Tibial nerve (tissue), 4 donors: ENCODE measurements at places on chromosomes 6 and 20.

- peak; percentile 65 for DNase-seq
These were observed 100.3 kb downstream of the GMPR start for GRCh38 chr6:16338577-16339264.

DNA sequence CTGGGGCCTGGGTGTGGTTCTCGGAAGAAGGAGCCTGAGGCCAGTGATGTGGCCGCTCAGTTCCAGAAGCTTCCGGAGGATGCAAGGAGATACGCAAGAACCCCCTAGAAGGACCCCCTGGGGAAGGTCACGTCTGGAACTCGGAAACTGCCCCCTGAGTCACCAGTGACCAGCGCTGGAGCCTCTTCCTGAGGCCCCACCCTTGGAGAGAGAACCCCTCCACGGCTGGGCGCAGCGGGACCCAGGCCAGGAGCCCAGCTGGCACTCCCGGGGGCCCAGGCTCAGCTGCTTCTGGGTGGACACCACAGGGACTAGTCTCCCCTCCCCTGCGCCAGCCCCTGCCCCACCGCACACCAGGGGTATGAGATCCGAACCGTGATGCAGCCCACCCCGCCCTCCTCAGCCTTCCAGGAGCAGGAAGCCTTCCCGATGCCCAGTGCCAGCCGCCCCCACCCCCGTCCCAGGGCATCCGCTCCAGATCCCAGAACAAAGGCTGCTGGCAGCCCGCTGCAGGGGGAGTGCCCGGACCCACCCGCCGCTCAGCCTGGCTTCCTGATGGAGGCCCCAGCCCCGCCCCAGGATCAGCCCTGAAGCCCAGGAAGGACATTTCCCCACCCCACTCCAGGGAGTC lies 7.5 kb downstream of the LAMA5 start:
- no peak for DNase-seq

DNA sequence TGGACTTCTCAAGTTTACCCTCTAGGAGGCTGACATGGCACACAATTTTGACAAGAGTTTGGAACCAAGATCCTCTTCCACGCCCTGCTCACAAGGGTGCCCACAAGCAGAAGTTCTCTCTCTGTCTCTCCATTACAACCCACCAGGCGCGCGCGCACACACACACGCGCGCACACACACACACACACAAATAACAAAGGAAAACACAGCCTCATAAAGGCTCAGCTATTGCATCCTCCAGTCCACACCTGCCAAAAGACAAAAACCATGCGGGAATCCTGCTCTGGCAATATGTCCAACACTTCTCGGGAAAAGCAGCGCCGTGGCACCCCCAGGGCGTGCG lies 870 bp downstream of the PAK5 start:
- DNase-seq, result no peak

GRCh38 chr6:28203201-28203600 lies 21.9 kb upstream of the ZSCAN9 start:
- DNase-seq, result no peak

GRCh38 chr6:42047790-42048405 lies 2.4 kb upstream of the TAF8 start:
- DNase-seq, result no peak

DNA sequence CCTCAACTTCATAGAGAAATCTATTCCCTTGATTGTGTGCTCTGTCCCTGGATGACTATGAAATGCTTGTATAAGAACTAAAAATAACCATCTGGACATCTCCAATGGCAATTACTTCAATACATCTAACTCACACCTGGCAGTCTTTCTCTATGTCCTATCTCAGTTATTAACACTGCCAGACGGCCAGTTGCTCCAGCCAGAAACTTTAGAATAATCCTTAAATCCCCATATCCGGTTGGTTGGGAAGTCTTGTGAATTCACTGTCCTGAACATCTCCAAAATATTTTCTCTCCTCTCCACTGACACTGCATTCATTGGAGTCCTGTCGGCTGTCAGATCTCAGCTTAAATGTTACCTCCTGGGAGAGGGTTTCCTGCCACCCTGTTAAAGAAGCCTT lies 12.2 kb upstream of the LAMA2 start:
- no peak for DNase-seq

DNA sequence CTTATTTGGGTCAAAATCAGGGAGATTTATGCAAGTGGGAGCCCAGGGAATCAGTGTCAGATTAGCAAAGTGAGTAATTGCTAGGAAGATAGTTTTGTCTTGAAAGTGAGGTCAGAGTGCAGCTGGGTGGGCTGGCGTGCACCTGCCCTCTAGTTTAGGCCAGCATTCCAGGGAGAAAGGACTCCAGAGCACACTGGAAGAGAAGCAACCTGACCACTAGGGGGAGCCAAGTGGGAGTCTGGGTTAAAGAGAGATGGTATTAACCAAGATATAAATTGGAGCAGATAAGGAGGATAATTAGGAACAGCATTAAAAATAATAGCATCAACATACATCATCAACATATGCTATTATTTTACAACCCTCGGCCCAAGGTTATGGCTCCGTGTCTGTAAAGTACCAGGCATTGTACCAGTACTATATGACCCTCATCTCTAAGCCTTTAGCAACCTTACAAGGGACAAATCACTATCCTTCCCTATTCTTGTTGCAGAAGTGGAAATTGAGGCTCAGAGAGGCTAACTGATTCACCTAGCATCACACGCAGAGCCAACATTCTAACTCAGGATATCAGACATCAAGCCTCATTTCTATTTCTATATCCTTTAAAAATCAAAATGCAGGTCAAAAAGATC lies 57.8 kb downstream of the SLC2A10 start:
- no peak for DNase-seq

DNA sequence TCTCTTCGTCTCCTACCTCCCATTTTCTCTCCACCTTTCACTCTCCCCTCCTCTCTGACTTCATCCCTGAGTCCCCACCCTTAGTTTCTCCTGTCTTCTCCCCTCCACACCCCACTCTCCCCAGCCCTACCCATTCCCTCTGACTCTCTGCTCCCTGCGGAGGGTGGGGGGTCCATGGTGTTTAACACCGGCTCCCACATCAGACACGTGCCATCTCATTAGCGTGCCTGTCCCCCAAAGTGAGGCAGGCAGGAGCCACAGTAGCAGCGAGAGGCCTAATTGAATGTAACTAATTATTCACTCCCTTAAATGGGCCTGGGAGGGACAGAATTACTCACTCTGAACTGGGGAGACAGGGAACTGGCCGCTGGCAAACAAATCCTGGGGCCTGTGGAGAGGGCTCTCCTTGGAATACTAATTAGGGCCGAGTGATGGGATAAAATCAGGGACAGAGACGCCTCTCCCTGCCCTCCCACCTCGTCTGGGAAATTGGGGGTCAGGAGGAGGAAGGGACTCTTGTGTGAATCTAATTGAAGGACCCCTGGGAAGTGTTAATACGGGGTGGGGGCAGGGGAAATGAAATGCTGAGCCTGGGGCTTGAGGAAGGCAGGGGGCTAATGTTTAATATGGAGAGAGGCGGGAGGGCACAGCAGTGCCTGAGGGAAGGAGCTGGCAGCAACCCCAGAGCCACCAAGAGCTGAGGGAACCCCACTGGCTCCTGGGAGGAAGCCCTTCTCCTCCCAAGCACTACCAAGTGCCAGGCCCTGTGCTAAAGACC lies 17.9 kb downstream of the CD40 start:
- no peak for DNase-seq

GRCh38 chr6:27280064-27280539 lies 32.0 kb downstream of the POM121L2 start:
- DNase-seq, result no peak

- no peak for DNase-seq
These were observed 77.1 kb upstream of the CDYL start for GRCh38 chr6:4698901-4699659.

DNA sequence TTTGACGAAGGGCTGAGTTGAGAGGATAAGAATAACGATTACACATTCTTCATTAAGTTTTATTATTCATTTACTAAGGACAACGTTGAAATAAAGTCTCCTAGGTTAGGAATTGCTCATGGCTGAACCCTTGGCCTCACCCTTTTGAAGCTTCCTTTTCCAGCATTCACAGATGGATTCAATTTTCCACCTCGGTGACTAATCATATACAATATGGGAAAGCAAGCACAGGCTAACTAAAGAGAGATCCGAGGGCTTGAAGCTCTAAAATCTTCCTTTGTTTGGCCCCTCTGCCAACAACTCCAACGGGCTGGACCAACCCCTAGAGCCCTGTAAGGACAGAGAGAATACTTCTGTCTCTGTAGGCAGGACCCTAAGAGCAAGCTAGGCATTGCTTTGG lies 159.5 kb downstream of the SOD2 start:
- no peak for DNase-seq

DNA sequence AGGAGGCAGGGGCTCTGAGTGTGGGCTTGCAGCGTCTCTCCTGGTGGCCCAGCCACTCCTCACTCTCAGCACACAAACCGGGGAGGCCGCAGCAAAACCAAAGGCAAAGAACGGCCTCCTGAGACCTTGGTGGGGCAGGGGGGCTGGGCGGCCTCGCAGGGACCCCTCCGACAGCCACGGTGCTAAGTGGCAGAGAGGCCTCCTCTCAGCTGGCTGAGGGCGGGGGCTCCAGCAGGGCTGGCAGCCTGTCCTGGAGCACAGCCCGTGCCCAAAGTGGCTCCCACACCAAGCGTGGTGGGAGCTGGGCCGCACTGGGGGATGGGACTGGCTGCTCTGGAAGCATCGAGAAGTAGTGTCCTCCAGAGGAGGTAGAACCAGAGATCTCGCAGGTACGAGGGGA lies 334.4 kb downstream of the QKI start:
- DNase-seq, result no peak

DNA sequence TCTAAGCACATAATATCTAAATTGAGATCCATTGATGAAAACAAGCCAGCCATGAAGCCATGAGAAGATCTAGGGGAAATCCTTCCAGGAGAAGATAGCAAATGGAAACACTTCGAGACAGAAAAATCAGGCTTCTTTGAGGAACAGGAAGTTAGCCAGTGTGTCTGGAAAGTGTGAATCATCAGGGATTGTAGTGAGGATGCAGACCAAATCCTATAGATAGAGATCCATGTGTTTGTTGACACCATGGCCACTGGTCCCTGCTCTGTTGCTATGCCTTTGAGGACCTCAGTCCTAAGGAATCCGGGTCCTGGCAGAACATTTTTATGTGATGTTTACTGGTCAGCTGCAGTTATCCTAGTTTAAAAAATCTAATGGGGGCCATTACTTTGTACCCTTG lies 6.6 kb upstream of the ELOVL2 start:
- DNase-seq, result no peak

DNA sequence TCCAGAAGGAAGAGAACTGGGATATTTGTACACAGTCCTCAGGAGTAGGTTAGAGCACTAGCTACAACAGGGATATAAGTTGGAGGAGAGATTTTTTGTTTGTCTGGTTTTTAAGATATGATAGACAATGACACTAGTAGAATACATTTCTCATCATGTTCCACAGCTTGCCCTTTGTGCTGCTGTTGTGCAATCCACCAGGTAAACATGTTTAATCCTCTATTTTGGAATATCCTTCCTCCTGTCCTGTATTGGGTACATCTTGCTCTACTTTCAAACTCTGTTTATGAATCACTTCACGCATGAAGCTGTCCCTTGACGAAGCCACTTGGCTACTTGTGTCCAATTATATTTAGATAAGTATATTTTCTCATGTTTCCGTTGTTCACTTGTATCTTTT lies 153.6 kb upstream of the TENT5A start:
- DNase-seq, result no peak

- DNase-seq, result no peak
These were observed 31.0 kb downstream of the TIAM2 start for GRCh38 chr6:155026022-155026705.

DNA sequence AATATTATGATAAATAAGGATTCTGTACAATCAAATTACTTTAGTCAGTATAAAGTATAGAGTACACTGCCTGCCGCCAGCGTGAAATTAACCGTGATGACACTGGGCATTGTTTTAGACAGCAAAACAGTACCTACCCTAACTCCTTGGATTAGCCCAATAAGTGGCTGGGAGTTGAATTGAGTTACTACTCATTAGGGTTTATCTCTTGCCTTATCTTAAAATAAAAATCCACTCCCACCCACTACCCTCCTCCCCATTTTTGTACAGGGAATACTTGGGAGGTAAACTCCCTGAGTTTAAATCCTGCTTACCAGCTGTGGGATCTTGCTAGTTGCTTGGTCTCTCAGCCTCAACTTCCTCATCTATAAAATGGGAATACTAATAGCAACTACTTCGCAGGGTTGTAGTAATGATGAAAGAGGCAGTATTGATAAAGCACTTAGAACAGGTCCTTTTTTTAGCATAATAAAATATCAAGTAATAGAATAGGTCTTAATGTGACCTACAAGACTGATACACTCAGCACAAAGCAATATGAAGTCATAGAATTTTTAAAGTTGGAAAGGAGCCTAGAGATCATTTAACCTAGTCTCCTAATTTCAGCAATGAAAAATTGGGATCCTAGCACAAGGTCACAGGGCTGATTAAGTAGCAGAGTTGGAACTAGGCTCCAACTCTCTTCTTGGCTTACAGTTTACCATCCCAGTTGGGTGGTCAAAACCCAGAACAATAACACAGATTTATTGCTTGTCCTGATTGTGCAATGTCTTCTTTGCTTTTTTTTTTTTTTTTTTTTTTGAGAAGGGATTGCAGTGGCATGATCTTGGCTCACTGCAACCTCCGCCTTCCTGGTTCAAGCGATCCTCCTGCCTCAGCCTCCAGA lies 23.8 kb downstream of the PHACTR2 start:
- no peak for DNase-seq

GRCh38 chr20:35517125-35517524 lies 12.3 kb downstream of the C20orf173 start:
- no peak for DNase-seq

DNA sequence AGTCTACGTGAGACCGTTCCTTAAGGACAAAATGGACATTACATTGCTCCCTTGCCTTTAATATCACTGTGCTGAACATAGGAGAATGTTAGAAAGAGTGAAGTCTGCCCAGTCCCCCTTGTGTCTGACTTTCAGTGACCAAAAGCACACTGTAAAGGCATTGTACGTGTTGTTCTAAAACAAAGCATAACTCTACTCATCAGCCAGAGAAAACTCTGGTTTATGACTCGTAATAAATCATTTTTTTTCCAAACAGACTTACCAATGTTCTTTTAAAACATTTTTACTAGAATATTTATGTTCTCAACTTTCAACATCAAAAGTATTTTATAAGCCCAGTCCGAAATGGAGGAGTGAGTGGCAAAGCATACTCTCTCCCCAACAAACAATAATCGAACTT lies 262.5 kb downstream of the GJA1 start:
- DNase-seq, result no peak

GRCh38 chr6:35036059-35036827 lies 104.9 kb downstream of the TCP11 start:
- DNase-seq, result no peak

- DNase-seq, result no peak
These were observed 553.2 kb downstream of the CD83 start for GRCh38 chr6:14670806-14671205.

GRCh38 chr6:56024931-56025330 lies 149.5 kb upstream of the BMP5 start:
- no peak for DNase-seq
